ENCODE measurements at places on chromosomes 16 and 17. TPM values are rescaled to one million over a fixed set of nuclear protein-coding genes. Genes with fewer than 3 reads are reported as not detected.

Gene SMIM36
- polyA plus RNA-seq, result not detected

Gene FAM171A2
- 84.8 TPM for polyA plus RNA-seq

Gene SRCIN1
- 1.4 TPM for polyA plus RNA-seq

Gene PIRT
- 0.06 TPM for polyA plus RNA-seq

Gene BCL6B
- polyA plus RNA-seq, result 21.8 TPM

Gene CPNE2
- polyA plus RNA-seq, result 32.2 TPM

Gene DOC2A
- 0.80 TPM for polyA plus RNA-seq

Gene KRTAP2-4
- not detected for polyA plus RNA-seq

DNA sequence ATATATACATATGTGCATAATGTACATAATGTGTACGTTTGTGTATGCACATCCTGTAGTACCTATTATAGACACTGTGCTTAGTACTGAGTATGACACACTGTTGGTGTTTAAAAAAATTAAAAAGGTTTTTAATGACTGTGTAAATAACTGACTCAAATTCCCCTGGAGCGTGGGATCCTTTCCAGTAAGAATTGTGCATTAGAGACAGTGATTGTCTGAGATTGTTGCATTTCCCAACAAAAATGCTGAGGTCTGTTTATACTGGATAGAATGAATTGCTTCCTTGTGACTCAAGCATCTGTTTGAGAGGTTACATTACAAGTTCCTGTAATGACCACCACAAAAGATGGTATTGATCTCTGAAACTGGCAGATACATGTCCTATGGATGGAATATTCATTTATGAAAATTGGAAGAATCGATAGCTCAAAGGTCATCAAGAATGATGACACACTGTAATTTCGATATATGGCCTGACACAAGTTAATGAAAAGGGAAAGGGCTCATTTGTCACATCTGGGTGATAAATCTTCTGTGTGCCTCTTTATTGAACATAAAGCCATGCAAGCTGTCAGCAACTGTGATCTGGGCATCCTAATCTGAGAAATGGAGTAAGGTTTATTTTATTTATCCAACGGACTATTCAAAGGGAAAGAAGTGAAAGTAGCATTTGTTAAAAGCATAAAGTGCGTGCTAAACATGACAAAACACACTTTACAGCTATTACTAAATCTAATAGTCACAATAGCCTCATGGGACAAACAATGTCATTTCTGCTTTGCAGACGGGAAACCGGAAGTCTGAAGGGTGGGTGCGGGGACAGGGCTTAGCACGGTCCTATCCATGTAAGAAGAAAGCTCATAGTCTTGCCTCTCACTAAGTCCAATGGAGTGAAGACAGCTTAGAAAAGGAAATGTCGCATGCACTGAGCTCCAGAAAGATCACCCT, 228.8 kb downstream of the CDH11 start:
- DNase-seq, result no peak

DNA sequence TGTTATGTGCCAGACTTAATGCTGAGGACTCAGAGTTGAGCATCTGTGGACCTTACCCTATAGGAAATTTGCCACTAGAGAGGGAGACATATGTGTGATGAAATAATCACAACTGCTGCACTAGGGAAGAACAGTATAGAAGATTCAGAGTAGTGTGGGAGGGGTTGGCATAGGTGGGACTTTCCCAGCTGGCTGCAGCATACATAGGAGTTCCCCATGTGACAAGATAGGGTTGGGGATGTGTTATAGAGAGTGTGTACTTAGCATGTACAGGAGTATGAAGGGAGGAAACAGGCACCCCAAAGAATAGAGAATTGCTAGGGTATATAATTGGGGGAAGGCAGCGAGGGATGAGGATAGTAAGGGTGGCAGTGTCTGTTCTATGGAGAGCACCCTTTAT, 2.9 kb downstream of the NUP93 start:
- DNase-seq, result no peak

GRCh38 chr16:67277999-67278772, 1.1 kb upstream of the PLEKHG4 start:
- DNase-seq, result no peak

GRCh38 chr16:88415713-88416323, 33.1 kb downstream of the ZNF469 start:
- DNase-seq, result no peak

GRCh38 chr17:41343029-41343428, 7.6 kb downstream of the KRT33A start:
- no peak for DNase-seq

GRCh38 chr17:51802544-51802943, 356.0 kb downstream of the CA10 start:
- peak; percentile 20 for DNase-seq

DNA sequence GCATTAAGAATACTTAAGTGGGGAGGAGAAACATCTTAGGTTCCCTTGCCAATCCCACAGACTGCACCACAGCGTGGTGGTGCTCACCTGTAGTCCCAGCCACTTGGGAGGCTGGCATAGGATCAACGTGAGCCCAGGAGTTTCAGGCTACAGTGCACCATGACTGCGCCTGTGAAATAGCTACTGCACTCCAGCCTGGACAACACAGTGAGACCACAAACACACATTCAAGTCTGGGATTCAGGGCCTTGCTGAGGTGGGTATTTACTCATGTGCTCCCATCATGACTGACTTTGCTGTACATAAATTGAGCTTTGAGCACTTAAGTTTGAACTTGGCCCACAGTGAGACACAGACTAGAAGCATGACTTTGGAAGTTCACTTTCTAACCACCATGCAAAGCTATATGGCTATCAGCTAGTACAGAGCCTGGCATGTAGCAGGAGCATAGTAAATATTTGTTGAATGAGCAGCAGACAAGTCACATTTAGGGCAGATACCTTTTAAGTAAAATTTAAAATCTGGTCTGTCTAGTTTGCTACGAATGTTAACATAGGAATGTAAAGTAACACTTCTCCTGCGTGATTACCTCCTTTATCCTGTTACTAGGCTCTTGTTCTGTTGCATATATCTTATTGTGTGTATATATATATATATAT, 33.5 kb downstream of the CEP95 start:
- no peak for DNase-seq

GRCh38 chr16:67013823-67014633, 14.9 kb upstream of the CBFB start:
- DNase-seq, result peak; percentile 72

DNA sequence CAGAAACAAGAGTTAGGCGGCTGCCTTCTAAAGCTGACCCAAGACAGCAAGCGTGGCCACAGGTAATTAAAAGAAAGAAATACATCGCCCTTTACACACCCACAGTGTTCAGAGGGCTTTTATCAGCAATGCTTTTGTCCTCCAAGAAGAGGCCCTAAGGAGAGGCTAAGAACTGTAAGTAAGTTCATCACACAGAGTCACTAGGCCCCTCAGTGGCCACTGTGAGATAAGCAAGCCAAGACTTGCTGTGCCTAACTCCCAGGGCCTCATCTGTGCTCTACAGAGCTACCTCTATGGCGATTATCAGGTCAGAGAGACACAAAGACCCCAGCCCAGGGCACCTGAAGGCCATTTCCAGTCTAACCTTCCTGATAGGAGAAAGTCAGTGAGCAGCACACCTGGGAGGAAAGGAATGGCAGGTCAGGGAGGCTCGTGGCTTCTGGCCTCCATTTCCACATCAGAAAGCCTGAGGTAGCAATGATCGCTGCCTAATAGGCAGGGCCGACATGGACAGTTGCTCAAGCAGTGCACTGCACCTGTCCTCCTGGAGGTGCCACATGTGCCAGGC, 545.2 kb upstream of the CDH11 start:
- no peak for DNase-seq

DNA sequence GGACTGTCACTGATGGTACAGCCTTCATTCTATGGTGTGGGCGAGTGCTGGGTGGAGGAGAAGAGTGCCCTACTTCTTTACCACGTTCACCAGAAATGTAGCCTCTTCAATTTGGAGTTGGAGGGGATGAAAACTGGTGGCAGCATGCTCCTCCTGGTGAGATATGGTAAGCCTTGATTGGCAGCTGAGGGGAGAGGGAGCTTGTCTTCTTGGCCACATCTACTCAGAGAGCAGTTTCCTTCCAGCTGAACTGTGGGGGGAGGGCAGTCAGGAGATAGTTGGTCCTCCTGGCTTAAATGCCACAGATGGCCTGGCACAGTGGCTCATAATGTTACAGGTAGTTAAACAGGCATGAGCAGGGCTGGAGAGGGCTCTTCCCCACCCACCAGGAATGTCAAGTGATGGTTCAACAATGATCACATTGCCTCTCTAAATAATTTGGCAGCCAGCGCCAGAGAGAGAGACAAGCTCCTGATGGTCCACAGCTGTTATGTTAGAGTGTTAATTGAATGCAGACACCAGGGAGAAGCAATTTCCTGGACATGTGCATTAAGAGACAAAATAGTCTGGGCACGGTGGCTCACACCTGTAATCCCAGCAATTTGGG, 9.0 kb upstream of the MAPK3 start:
- no peak for DNase-seq

DNA sequence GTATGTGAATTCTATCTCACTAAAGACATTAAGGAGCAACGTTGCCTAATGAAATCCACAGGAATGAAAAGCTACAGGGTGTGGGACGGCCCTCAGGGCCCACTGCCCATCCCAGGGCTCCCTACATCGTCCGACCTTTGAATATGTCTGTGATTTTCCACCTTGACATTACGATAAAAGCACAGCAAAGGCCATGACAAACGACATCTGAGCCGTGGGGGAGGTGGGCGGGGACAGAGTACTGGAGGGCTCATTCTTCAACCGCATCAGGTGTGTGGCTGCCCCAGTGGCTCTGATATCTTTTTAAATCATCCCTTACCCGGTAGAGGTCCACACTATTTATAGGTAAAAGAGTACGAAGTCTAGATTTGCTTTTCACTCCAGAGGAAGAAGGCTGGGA, 35.1 kb downstream of the LMF1 start:
- DNase-seq, result no peak

- DNase-seq, result no peak
Observed at GRCh38 chr17:30273373-30273772, 18.4 kb downstream of the BLMH start.

GRCh38 chr17:81309859-81310839, 15.0 kb upstream of the SLC38A10 start:
- DNase-seq, result no peak

DNA sequence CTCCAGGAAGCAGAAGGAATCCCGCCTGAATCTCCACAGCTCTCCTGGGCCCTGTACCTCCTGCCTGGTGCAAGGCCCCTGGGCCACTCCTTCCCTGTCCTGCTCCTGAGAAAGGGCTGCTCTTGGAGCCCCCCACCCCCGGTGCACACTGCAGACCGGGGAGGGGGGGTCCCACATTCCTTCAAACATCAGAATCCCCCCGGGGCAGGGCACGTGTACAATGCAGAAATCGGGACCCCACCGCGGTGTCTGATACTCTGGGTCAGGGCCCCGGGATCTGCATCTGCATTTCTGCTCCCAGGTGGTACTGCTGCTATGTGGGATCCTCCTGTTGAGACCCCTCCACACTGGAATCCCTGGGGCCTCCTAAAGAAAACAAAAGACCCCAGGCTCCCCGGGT, 99.5 kb upstream of the GSE1 start:
- DNase-seq, result no peak
